ENCODE measurements at places on chromosomes 5 and 9.

GRCh38 chr9:93897075-93897970 is 57.8 kb downstream of the BARX1 start:
- no peak for DNase-seq

DNA sequence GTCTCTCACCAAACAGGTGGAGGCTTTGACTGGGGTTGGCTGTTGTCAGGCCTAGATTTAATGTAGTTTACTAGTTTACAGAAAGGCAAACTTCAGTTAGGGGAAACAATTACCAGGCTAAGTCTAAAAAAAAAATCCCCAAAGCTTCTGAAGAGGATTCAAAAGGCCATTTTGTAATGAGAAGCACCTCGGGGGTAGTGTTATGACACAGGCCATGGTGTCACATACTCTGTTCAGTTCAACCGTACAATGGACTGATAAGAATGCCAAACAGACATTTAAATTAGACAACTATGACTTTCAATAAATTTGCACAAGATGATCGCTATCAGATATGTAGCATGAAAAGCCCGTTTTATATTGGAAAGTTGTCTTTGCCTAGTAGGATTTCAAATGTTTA is 120.1 kb upstream of the PCA3 start:
- DNase-seq = no peak

DNA sequence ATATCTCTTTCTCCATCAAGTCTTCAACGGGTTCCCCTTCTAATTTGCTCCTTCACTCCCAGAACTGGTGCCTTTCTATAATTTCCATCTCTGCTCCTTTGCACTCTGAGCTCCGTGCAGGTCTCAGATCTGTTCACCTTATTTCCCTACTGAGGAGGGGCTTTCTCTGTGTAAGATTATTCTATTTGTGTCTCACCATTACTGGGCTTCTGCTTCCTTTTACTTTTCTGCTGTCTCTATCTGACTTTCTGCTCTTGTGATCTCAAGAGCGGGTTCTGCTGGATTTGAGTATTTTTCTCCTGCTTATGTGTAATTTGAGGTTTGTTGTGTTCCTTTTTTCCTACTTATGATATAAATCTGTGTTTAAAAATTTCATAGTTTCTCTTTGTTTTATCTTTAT is 117.5 kb downstream of the PCSK5 start:
- DNase-seq = no peak

DNA sequence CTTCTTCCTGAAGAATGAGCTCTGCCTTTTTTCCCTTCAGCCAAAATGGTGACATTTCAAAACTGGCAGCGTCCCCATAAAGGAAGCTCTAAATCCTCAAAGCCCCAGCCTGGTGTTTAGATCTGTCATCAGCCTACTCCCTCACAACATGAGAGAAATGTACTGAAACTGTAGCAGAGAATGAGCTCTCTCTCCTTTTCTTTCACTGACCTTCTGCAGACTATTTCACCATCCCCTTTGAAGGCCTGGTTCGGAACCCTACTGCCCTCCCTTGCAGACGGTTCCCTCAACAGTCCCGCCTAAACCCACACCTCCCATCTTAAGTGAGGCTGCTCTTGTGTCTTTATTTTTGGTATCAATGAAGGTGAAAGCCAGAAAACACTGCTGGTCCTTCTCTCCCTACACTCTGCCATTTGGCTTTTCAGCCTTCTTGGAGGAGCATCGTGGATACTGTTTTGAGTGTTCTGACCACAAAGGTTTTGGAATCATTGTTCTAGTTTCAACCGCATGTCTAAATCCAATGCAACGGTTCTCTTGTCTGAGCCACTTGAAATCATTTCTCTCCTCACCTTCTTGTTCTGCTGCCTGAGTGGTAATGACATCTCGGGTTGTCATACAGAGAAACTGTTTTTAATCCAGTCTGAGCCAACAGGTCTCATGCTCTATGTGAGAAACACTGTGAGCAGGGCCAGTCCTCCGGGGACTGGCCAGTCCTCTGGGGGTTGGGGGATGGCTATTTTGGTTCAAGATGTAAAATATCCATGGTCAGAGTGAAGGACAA is 39.0 kb downstream of the ITK start:
- no peak for DNase-seq

GRCh38 chr5:90131383-90132133 is 278.0 kb downstream of the CETN3 start:
- no peak for DNase-seq

DNA sequence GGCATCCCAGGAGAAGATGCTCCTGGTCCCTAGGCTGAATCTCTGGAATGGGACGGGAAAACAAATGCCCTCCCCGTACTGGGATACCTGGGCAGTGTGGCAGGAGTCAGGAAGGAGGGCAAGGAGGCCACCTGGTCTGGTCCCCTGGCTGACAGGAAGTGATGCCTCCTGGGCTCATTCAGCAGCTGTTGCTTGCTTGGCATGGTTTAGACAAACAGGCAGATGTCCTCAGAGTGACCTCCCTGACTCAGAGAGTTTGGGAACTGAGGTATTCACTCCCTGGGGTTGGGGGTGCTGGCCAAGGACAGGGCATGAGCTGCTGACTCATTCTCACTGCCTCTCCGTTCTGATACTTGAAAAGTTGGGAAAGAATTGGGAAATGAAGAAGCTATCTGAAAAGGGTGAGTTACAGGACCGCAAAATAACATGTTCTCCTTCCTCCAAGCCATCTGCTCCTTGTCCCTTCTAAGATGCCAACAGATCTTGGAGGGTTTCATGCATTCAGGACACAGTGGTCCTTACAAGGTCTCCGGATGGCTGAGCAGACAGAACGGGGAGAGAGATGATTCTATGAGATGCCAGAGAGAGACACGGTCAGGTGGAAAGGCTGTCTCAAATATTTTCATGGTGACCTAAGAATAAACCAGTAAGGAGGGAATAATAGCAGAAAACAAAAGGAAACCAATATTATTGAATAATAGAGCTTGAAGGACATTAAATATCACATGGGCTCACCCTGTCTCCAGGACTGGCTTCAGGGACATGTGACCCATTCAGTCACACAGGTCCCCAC is 534.5 kb downstream of the BNC2 start:
- DNase-seq = no peak

GRCh38 chr5:89613222-89613956 is 730.4 kb upstream of the MEF2C start:
- no peak for DNase-seq

All from CD4-positive, alpha-beta T cell treated with Interleukin-17A for 1 hour (primary cell).